ENCODE measurements at places on chromosomes 6 and 20.
A peak's percentile ranks its signal among the peaks of the same experiment; 100 is the strongest.

GRCh38 chr20:35718972-35719635 lies 19.9 kb downstream of the ROMO1 start:
- no peak for DNase-seq

DNA sequence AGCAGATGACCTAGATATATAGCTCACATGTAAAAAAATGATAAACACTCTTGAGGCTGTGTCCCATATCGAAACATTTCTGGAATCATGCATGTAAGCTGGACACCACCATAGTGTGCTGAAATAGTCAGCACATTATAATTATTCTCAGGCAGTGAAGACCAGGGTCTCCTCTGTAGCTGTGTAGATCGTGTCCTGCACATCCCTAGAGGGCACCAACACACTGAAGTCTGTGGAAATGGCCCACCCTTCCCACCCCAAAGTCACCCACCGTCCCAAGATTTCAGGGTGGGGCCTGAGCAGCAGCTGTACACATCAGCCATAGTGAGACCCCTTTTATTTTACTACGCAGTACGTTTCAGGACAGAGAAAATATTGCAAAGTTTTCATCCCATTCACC lies 21.0 kb upstream of the TMEM30A start:
- DNase-seq: no peak

DNA sequence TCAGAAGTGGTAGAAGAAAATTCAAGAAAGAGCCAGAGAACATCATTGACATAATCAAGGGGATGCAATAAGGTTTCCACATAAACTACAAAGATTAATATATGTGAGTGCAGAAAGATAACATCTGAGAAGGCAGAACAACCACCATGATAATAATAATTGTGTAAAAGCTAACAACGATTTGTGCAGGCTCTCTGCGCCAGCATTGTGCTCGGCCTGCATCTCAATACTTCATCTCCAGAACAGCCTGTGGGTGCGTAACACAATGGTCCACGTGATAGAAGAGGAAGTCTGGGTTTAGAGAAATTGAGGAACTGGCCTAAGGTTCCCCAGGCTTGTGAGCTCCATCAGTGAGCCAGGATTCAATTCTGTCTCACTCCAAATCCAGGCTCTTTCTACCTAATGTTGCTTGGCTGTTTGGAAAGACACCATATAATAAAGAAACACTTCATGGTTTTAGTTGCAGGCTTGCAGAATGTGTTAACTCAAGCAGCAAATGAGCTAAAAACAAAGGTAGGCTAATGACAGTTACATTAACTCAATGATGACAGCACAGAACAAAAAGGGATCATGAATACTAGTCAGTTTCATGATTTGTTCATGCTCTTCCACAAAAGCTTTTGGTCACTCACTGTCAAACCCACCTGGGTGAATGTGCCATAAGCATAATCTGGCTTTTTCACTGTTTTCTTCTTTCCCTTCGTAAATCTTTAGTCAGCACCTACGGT lies 71.2 kb downstream of the LY86 start:
- DNase-seq: peak; percentile 54

DNA sequence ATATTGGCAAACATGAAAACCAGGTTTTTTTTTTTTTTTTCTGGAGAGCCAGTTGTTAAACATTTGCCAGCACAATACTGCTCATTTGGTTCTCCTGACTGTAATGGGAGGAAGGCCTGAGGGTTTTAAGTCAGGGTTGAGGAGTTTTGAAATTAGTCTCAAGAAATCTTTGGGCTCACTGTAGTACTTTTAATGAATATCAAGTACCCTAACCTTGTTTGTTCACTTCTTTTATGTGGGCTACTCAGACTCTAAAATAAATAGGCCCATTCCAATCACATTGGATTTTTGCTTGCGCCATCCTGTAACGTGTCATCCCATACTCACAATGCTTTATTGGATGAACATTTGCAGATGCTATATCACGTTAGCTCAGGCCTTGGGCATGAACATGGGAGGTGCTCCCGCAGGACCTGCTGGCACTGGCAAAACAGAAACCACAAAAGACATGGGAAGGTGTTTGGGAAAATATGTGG lies 146.9 kb downstream of the DNAH8 start:
- DNase-seq: no peak

DNA sequence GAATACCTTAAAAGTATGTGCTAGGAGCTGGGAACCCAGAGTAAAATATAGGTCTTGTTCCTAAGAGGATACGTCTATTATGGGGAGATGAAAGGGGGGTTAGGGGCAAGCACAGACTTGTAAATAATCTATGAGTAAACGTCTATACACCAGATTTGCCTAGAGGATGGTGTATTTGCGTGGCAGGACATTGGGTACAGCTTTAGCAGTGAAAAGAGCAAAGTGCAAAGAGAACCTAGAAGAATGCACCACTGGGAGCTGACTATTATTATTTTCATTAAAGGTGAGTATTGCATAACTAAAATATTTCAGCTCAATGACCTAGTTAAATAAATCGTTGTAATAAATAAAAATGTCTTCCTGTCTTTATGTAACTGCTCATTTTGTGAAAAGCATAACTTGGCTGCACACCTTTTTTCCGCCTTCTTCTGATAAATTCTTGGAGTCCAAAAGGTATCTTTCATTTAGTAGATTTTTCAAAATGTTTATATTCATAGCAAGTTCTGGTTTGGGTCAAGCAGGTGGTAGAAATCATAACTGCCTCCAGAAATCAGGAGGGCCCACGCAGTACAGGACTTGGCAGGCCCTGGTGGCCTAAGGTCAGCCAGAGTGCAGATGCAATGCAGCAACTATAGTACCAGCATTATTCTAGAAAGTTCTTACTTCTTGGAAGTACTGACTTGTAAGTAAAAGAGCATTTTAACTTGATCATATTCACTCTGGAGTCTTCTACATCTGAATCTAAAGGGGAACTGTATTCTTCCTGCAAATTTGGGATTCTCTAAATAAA lies 357.2 kb downstream of the PLCB1 start:
- no peak for DNase-seq
